ENCODE measurements at places on chromosomes 3 and 15.

- no peak for DNase-seq
Observed at GRCh38 chr3:130654921-130655320, 91.7 kb downstream of the PIK3R4 start.

DNA sequence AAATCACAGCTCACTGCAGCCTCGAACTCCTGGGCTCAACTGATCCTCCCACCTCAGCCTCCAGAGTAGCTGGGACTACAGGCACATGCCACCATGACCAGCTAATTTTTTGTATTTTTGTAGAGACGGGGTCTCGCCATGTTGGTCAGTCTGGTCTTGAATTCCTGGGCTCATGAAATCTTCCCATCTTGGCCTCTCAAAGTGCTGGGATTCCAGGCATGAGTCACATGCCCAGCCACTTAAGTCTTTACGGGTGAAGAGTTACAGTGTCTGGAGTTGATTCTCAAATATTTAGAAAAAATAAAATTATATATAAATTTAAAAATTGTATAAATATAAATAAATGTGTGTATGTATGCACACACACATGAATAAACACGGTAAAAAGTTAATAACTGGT, 14.5 kb upstream of the KBTBD12 start:
- no peak for DNase-seq

DNA sequence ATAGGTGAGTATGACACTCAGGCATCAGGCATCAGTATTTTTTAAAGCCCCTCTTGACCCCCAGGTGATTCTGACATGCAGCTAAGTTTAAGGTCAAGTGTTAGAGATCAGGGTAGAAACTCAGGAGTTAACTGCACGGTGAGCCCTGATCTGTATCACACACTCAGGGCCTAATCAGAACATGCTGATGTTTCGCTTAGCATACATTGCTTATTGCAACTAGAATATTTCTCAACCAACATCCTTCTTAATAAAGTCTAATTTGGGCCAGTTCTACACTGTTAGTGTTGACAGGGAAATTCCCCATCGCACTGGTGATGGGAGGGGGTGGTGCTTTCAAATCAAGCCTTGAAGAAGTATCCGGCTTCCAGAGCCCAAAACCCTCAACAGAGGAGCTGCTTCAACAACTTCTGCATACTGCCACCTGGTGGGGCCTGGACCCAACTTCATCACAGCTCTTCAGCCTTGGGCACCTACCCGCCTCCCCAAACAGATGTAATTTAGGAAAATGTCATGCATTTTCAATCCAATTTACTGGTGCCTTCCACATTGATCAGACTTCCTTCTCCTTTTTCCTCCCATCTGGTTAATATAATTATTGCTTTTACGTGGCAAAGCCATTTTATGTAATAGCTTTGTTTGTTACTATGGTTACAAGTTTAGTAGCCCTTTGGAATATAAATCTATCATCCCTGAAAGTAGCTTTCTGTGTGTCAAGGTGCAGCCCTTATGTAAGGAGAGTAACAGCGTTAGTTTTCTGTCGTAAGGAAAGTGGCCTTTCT, 312.2 kb downstream of the RORA start:
- peak; percentile 72 for DNase-seq

GRCh38 chr15:38535491-38536200, 29.0 kb downstream of the RASGRP1 start:
- DNase-seq = no peak

GRCh38 chr3:136787349-136787748, 31.6 kb upstream of the SLC35G2 start:
- peak; percentile 13 for DNase-seq

GRCh38 chr15:39624806-39625205, 43.9 kb downstream of the THBS1 start:
- peak; percentile 93 for DNase-seq

DNA sequence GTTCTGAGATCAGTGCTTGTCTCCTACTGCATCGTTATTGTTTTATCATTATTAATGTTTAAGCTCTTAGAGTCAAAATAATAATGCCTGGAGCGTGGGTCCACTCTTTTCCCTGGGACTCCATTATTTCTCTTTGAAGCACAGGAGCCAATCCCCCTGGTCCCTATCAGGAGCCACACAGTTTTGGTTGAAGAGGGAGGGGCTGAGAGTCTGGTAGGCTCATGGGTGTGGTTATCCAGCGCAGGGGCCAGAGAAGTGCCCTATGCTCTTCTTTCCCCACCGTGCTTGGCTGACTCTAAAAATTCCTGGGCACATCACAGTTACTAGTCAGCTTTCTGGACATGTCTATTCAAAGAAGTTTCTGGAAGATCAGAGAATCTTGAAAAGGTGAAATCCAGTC, 121.5 kb downstream of the DNAJB8 start:
- DNase-seq = no peak

GRCh38 chr3:156837115-156837514, 11.0 kb downstream of the LEKR1 start:
- DNase-seq = no peak

GRCh38 chr3:37986479-37987314, 3.9 kb upstream of the VILL start:
- no peak for DNase-seq

- no peak for DNase-seq
Observed at GRCh38 chr3:83523470-83524073, 1435.2 kb upstream of the CADM2 start.

- no peak for DNase-seq
Observed at GRCh38 chr3:192372616-192373015, 354.7 kb downstream of the FGF12 start.

- DNase-seq = no peak
Observed at GRCh38 chr3:185342459-185343174, 20.3 kb upstream of the MAP3K13 start.

- DNase-seq = no peak
Observed at GRCh38 chr3:33441225-33441976, 1.2 kb upstream of the UBP1 start.

Measured in T-helper 2 cell (primary cell).